Cardiac fibroblast (primary cell): ENCODE measurements at places on chromosomes 7 and 10.

GRCh38 chr7:142001163-142001874, 5.6 kb downstream of the MGAM start:
- DNase-seq: no peak

DNA sequence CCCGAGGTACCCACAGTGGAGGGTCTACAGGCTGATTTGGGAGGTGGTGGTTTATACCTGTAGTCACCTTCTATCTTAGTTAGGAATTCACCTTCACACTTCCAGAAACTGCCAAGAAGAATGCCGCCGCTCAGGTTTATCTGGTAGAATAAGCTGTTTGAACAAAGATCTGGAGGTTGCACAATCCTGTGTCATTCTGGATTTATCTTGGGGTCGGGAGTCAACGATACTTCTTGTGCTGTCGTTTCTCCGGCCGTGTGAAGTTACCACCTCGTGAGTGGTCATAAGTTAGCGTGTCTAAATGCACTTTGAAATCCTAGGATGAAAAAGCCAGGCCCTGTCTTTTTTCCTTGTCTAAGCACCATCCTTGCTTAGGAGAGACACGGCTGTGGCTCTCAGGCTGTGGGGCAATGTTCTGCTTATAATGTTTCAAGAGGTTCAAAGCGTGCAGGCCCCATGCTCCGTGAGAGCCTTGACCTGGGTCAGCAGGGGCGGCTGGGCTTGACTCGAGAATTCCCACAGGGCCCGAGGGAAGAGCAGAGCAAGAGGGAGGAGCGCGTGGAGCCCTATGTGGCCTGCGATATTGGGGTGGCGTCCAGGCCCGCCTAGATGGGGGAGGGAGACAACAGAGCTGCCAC, 35.5 kb downstream of the GRIFIN start:
- no peak for DNase-seq

DNA sequence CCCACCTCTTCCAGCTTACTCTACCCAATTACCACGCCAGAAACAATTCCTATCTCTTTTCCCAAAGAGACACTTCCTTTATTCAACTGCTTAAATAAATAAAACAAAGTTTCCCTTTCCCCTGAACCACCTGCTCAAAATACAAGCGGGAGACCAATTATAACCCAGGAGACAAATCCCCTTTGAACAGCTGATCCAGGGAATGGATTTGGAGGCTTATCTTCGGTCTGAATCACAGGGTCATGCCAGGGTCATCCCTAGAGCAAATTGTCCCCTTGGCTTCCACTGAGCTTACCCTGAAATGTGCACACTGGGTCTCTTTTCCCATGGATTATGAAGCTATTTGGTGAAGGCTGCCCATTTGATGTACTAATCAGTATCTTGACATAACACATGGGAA, 99.9 kb upstream of the JAZF1 start:
- DNase-seq: no peak

GRCh38 chr7:133718131-133718530, 409.0 kb upstream of the LRGUK start:
- no peak for DNase-seq

GRCh38 chr7:155296006-155296787, 1.5 kb upstream of the INSIG1 start:
- DNase-seq: no peak

- DNase-seq: peak; percentile 53
These were observed 3.8 kb downstream of the LDB3 start for GRCh38 chr10:86671985-86672710.

GRCh38 chr7:33392148-33392547, 262.8 kb downstream of the BBS9 start:
- DNase-seq: no peak

GRCh38 chr10:43355749-43356371, 15.6 kb upstream of the FXYD4 start:
- DNase-seq: peak; percentile 53

- DNase-seq: peak; percentile 2
These were observed 109.0 kb downstream of the PHF14 start for GRCh38 chr7:11082552-11083213.

- DNase-seq: peak; percentile 71
These were observed 21.4 kb upstream of the VOPP1 start for GRCh38 chr7:55593515-55594318.

DNA sequence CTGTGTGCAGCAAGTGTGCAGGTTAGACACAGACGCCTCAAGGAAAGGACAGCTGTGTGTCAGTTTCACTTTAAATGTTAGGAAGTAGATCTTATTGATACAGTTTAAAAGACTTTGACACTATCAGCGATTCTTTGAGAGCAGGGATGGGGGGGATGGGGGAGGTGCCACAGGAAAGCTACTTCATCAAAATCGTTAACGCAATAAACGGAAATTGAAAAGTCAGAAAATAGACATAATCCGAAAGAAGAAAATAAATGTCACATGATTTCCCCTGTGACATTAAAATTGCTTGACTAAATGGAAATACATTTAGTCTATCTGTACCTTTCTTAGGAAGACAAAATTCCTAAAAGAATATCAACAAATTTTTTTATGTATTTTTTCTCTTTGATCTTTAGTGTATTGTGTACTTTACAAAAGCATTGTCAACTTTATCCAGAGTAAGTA, 476 bp upstream of the ZNF33B start:
- no peak for DNase-seq

- peak; percentile 66 for DNase-seq
These were observed 125.7 kb downstream of the RGS10 start for GRCh38 chr10:119416855-119417254.

- peak; percentile 83 for DNase-seq
These were observed 229.7 kb downstream of the CDK14 start for GRCh38 chr7:90825779-90826178.

DNA sequence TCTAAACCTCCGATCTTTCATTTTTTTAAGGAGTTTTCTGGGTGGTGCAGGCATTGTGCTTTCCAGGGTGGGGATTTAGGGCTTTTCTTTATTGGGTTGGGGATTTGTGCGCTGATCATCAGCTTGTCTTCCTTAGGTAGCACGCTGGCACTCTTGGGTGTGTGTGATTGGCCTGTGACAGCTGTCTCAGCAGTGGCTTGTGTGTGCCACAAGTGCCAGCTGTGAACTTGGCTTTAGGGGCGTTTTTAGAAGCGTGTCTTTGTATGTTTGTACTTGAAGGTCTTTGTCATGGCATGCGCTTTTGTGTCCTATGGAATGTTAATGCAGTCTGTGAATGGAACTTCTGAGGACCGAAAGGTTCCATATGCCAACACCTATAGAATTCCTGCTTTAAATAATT, 788 bp downstream of the AKAP9 start:
- DNase-seq: peak; percentile 40

- no peak for DNase-seq
These were observed 58.5 kb upstream of the DNAJB6 start for GRCh38 chr7:157278167-157278790.

DNA sequence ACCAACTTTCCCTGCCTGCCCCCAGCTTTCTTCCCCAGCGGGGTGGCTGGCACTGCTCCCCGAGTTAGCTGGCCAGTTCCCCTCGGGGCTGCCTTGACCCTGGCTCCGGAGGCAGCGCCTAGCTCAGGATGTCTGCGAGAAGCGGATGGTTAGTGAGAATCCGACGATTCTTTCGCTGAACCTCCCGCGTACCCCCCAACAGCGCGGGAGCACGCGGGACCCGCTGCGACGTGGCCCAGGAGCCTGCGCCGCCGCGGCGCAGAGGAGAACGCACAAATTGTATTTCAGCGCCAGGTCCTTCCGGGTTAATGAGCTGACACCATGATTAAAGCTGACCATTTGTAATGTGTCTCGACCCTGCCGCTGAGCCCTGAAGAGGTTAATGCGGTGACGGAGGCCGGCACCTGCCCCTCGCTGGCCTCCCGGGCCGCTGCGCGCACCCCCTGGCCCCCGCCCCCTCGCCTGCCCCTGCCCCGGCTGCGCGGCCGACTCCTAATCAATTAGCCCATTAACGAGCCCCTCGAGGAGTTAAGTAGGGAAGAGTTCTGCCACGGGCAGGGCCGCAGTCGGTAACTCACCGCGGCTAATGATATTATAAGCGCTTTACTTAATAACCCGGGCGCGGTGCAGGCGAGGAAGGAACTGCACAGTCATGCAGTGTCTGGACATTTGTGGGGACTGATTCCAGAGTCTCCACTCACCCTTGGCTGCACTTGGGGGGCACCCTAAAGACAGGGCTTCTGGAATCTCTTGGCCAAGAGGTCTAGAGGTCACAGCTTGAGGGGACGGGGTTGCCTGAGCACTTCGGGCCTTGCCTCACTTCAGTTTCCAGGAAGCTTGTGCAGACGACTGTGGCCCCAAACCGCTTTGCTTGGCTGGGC, 1.7 kb upstream of the HMX2 start:
- no peak for DNase-seq

- no peak for DNase-seq
These were observed 22.1 kb upstream of the ABCC2 start for GRCh38 chr10:99760321-99760720.

GRCh38 chr10:103849880-103850571, 5.3 kb downstream of the SH3PXD2A start:
- DNase-seq: peak; percentile 95

GRCh38 chr7:114109721-114110120, 190.9 kb upstream of the PPP1R3A start:
- no peak for DNase-seq

DNA sequence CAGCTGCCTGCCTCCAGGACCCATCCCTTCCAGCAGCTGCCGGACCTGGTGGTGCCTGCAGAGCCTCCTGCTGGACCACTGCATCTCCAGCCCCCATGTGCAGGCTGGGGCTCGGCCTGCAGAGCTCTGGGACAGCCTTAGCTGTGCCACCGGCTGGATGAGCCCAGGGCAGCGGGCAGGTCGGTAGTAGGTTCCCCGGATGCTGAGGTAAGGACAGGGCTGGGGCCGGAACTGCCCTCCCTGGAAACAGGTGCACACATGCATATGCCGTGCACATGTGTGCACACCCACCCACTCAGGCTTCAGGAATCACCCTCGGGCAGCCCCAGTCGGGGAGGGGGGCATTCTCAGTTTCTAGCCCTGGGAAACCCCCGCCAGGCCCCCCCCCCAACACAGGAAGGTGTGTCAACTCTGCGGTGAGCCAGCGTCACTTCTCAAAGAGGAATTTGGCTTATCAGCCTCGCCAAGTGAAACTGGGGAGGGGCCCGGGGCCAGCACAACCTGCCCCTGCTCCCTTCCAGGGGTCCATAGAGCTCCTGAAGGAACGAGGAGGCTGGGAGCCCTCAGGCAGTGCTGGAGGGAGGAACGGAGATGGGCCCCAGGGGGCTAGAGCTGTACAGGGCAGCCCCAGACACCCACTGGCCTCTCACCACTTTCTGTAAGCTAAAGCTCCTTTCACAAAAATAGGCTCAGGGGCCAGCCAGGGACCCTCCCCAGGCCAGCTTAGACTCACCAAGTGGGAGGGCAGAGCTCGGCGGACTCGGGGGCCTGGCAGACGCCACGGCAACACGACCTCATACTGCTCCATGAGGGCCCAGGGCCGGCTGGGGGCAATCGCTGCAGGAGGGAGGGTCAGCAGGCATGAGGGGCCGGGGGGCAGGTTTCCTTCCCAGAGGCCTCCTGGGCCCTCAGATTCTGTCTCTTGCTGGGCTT, 1.7 kb downstream of the ADAM8 start:
- no peak for DNase-seq

GRCh38 chr10:46216003-46216634, 70.7 kb upstream of the ANTXRL start:
- DNase-seq: no peak
